CD4-positive, alpha-beta T cell treated with Interleukin-10 for 1 hour (primary cell): ENCODE measurements at places on chromosomes 2 and 18.

DNA sequence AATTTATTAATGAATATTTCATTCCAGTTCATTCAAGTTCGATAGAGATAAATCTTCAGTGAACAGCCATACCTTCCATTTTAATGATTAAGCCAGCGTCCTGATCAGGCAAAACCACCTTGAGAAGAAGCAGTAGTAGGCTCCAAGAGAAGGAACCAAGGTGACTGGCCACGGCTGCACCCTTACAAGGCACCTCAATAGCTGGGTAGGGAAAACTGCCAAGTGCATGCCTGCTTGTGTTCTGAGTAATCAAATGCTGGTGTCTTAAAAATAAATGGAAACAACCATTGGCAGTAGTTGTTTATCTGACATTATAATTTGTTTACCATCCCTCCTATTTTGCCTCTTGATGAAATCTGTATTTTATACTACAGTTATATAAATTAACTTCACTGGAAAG lies 10.0 kb upstream of the FEZ2 start:
- DNase-seq = no peak

DNA sequence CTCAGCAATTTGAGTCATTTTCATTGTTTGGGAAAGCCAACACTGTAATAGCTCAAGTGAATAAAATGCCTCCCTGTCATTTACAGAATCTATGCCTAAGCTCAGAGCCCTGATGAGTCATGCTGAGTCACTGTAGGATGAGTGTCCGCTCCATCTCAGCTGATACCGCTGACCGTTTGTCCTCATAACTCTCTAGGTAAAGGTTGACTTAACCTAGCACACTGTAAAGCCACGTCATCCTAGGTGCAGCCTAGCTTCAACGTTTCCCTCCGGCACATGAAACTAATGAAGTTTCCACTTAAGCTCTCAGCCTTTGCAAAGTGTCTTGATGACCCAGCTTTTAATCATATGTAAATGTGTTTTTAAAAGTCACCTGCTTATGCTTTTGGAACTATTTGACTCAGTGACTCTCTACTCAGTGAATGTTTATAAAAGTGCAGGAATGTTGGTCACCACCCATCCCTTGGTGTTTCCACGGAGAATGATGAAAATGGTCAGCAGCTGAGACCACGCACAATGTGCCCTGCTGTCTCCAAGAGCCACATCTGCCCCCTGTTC lies 154.0 kb downstream of the PMAIP1 start:
- DNase-seq = no peak

DNA sequence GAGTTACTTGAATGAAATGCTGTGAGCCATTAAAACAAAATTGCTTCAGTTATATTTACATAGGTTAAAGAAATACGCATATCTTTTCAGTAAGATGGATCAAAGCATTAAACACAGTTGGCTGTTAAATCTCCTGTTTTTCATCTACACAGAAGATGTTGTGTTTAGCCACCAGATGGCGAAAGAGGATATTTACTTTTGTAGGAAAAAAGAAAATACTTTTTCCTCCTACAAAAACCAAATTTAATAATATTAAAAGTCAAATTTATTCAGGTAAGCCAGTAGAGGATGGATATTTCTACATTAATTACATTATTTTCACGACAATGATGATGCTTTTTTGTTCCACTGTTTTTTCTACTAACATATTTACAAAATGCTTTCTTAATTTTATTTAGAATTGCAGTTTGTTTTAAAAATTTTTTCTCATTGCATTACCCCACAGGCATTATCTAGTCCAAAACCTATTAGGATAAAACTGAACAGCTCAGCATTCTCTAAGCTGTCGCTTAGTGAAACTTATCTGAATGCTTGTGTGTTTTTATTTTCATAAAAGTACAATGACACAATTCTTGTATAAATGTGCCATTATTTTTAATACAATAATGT lies 173.7 kb downstream of the ASXL3 start:
- no peak for DNase-seq

DNA sequence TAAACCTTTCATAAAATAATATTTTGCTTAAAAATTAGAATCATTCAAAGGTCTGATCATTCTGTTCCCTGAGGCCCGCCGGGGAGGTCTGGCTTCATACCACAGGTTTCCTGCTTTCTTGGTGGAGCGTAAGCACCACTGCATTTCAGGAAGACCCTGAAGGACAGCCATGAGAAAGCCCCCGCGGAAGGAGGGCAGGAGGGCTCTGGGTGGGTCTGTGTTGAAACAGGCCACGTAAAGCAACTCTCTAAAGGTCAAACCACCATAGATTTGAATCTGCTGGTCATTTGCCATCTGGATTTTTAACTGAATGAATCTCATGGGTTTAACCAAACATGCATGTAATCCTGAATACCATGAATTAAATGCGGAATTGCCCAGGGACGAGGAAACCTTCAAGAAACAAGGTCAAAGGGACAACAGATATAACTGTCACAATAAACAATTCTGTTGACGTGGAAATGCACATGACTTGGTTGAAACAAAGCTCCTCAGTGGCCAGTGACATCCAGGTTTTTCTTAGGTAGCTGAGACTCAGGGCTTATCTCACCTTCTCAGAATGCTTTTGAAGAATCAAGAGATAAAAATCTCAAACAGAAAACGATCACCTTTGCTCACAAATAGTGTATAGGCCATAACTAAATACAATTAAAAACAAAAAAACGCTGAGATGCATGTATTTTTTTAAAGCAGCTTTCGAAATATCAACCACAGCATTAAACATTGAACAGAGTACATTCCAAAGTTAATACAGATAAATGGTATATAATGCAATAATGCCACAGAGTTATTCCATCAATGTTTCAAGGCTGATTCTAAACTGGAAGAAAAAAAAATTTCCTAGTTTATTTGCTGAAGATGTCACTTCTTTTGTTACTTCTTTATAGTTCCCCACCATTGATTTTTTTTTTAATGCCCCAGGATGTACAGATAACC lies 193.2 kb downstream of the BCL2 start:
- DNase-seq = no peak

GRCh38 chr2:235142601-235143000 lies 190.8 kb downstream of the SH3BP4 start:
- DNase-seq = no peak

DNA sequence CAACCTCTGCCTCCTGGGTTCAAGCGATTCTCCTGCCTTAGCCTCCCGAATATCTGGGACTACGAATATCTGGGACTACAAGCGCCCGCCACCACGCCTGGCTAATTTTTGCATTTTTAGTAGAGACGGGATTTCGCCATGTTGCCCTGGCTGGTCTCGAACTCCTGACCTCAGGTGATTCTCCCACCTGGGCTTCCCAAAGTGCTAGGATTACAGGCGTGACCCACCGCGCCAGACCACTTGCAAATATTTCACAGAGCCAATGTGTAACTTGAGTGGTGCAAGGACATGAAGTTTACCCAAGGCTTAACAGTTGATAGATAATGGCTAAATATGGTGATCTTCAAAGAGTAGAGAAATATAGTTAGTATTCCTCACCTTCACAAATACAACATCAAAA lies 14.1 kb upstream of the MTIF2 start:
- no peak for DNase-seq

GRCh38 chr2:238159071-238159539 lies 335 bp downstream of the ERFE start:
- no peak for DNase-seq

- no peak for DNase-seq
These were observed 26.1 kb downstream of the IGFBP2 start for GRCh38 chr2:216659276-216659675.

DNA sequence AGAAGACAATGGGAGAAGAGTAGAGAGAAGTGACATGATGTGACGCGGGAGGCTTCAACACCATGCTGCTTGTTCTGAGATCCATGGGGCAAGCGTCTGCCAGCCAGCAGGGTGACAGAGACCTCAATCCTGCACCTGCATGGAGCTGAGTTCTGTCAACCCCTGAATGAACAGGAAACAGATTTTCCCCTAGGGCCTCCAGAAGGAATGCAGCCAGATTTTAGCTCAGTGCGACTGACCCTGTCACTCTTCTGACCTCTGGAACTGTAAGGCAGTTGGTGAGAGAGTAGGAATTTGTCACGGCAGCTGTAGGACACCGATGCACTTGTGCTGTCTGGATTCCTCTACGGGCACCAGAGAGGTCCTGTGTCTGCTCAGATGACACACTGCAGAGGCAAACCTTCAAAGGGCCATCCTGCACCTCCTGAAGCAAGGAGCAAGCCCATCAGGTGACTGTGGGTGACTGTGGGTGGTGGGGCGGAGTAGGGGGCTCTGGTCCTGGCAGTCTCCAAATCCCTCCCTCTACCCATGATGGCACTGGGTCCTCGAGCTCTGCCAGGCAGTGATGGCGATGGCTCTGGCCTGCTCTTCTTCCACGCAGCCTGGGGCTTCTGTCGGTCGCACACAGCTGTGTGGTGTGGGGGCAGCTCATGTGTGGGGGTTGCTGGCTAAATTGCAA lies 194.3 kb upstream of the TWIST2 start:
- no peak for DNase-seq

DNA sequence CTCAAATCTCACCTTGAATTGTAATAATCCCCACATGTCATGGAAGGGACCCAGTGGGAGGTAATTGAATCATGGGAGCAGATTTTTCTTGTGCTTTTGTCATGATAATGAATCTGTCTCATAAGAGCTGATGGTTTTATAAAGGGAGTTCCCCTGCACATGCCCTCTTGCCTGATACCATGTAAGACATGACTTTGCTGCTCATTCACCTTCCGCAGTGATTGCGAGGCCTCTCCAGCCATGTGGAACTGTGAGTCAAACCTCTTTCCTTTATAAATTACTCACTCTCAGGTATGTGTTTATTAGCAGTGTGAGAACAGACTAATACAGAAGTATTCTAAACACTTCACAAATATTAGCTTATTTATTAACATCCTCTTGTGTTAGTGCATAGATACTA lies 516.7 kb downstream of the LRRTM4 start:
- DNase-seq = no peak

GRCh38 chr2:226423498-226423960 lies 376.1 kb downstream of the IRS1 start:
- peak; percentile 49 for DNase-seq

DNA sequence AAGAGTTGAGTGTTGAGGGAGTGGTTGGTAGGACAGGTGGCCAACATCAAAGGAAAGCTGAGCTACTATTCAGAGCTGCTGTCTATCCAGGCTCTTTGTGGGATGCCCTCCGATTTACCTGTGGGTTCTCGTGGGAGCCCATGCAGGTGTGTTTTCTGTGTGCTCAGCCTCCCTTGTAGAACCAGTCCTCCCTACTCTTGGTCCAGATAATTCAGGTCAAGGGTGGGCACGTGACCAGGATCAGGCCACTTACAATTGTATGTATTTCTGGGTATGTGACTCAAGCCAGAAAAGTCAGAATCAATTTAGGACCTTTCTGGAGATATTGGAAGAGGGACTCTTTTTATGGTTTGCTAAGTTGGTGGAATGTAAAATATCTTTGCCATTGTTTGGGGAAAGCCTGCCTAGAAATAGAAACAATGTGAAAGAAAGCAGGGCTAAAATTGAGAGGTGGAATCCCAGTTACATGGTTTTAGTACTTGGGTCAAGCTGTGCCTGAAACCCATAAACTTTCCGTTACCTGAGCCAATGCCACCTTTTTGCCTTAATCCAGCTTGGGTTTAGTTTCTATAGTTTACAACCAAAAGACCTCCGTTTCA lies 93.2 kb downstream of the PDCL3 start:
- DNase-seq = no peak

GRCh38 chr2:85951351-85952067 lies 62.7 kb upstream of the ST3GAL5 start:
- no peak for DNase-seq

DNA sequence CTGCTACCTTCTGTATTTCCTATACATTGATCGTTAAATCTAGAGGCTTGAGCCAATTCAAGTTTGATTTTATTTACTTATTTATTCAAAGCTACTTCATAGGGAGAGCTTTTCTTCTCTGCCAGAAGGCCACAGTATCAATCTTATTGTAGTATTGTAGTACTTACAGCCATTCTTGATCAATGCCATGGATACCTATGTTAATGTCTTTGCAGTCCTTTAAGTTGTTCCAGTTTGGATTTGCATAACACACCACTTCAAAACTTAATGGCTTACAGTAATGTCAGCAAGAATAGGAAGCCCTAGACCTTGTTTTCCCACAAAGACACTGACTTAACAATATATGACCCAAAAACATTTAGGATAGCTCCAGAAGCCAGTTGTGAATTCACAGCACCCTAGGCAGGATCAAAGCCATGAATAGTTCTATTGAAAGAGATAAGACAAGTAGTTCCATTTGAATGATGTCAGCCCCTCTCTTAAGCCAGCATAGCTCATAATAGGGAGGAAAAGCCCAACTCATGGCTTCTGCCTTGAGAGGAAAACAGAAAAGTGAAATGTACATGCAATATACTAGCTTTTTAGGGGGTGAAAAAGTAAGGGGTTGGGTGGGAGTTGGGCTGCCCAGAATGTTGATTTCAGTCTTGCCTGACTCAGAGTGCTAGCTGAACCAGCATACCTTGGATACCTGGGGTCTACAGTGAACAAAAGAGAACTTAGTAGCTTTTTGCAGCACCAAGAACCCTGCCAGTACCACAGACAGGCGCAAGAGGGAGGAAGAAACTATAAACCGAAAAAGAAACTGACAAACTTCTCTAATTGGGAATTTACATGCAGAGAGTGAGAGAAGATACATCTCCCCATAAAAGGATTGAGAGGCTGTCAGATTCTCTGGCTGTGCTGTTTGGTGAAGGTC lies 101.4 kb downstream of the CAMKMT start:
- DNase-seq = no peak
